ENCODE measurements at places on chromosomes 12 and 14.
A peak's percentile ranks its signal among the peaks of the same experiment; 100 is the strongest.

DNA sequence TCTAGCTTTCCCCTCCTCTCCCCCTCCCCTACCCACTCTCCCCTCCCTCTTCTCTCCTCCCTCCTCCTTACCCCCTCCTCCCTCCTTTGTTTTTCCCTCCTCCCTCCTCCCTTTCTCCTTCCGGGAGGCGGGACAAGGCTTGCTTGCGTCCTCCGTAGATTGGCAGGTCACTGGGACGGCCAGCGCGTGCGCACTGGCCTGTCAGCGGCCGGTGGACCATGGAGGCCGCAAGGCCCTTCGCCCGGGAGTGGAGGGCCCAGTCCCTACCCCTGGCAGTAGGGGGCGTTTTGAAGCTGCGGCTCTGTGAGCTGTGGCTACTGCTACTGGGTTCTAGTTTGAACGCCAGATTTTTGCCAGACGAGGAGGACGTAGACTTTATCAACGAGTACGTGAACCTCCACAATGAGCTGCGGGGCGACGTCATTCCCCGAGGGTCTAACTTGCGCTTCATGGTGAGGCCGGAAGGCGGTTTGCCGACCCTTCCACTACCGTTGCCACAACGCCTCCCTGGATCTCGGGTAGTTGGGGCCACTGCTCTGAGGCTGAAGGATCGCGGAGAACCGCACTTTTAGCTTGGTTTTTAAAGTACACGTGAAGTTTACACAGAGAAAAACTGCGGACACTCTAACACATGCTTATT lies at the start of gene GLIPR1L2:
TSS of gene GLIPR1L2 (plus strand) at position 191 of the 640 bp plus-strand sequence. CDS start at position 219, 28 bp downstream.
- peak; percentile 93 for DNase-seq

GRCh38 chr12:54134850-54135249 lies 53.9 kb downstream of the SMUG1 start:
- no peak for DNase-seq

- DNase-seq, result no peak
These were observed 2.8 kb downstream of the ETFBKMT start for GRCh38 chr12:31662176-31662849.

DNA sequence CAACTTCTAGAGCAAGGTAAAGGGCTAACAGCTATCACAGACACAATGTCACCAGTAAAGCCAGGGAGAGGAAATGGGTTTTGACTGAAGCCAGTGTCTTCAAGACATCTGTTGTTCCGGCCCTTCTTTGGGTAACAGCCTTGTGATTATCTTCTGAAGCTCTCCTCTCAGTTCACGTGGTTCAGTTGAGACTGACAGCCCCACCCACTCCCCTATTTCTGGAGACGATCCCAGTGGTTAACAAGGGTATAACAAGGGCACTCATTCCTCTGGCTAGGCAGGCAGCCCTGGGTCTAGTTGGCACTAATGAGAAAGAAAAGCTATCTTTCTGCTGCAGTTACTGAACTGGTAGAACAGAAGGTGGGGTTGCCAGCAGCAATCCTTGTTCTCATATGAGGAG lies 6.9 kb downstream of the GNPTAB start:
- no peak for DNase-seq
